NAMALWA (cell line): ENCODE measurements at places on chromosomes 4 and X.

DNA sequence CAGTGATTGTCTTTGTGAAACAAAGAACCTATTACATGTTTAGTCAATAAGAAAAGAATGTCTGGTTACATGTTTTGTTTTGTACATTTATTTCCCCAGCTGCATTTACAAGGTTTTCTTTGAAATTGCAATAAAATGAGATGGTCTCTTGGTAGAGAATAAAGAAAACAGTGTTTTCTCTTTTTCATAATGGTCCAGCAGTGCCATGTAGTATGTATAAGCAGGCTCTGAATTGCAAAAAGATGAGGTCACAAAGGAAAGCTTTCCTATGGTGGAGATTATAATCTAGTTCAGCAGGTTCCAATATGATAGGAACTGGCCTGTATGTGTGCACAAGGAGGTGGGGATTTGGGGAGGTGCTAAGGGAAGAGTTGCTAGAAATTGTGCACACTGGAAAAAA is 1417.3 kb downstream of the STIM2 start:
- DNase-seq = no peak

DNA sequence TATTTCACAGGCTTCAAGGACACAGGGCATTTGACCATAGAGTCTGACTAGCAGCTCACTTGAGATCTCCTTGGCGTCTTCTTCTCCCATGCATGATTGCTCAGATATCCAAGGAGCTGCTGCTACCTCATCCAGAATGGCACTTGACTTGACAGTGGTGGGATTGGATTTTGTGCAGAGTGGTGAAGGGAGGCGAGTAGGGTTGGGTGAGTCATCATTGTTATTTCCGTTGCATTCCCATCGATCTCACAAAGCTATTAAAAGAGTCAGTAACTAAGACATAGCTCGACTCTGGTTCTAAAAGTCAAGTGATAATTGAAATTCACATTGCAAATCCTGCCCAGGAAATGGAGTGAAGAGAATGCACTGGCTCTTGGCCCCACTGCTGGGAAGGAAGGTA is 27.7 kb downstream of the NHSL2 start:
- DNase-seq = no peak

DNA sequence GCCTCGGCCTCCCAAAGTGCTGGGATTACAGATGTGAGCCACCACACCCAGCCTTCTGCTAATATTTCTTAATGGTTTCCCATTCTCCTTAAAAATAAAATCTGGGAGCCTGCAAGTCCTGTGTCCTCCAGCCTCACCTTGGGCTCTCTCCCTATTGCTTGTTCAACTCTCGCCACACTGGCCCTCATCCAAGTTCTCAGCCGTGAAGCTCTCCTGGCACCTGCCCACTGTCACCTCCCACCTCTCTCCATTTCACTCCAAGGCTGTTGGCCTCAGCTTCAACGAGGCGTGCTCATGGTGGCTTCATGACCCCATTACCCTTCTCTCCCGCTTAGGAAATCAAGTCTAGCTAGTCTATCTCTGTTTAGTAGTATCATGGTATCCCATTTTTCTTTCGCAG is 9.5 kb upstream of the ETNPPL start:
- DNase-seq = no peak

GRCh38 chr4:472881-473569 is 25.9 kb downstream of the ZNF721 start:
- peak; percentile 48 for DNase-seq

- no peak for DNase-seq
Measured at GRCh38 chrX:42755815-42756214, 22.1 kb downstream of the PPP1R2C start.

GRCh38 chr4:85787133-85787532 is 312.2 kb downstream of the ARHGAP24 start:
- no peak for DNase-seq

- DNase-seq = no peak
Measured at GRCh38 chr4:102423375-102423774, 77.8 kb upstream of the NFKB1 start.

DNA sequence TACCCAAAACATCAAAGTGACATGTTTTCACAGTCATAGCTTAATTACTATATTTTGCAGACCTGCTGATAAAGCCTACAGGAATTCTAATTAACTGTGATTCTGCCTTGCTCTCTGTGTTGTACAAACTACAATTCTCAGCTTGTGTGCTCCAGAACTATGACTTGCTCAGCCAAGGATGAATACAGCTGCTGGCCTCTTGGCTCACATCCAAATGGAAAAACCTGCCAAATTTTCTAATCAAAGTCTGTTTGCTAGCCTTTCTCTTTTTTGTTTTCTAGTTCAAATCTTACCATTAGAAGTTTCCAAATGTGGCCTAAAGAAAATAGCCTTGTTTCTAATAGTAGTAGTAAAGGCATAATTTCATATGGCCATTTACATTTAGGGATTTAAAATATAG is 1176.8 kb downstream of the FAM133A start:
- no peak for DNase-seq

GRCh38 chr4:38752941-38753806 is 29.6 kb downstream of the TLR10 start:
- DNase-seq = peak; percentile 20

DNA sequence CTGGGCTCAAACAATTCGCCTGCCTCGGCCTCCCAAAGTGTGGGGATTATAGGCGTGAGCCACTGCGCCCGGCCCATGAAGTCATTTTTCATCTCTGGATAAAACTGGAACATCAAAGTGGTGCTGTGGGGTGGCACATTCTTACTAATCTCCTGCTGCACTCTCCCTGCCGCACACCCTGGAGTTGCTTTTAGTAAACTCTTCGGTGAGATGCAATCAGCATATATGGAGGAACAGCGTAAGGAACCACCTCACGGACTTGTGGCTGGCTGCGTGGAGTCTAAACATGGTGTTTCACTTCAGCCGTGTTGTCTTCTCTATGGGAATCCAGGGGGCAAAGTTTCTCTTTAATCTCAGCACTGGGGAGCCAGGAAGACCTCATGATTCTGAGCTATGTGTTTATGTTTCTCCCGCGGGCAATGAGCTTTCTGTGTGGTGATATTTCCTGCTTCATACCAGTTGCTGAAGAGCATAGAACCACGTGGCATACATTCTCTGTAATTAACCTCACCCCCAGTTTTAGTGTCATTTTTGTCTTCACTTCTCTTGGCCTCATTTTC is 2.1 kb upstream of the RHOH start:
- DNase-seq = peak; percentile 86
